ENCODE measurements at places on chromosomes 4 and X.
A peak's percentile ranks its signal among the peaks of the same experiment; 100 is the strongest.

- DNase-seq, result no peak
These were observed 217.1 kb upstream of the SMIM31 start for GRCh38 chr4:164536814-164537213.

DNA sequence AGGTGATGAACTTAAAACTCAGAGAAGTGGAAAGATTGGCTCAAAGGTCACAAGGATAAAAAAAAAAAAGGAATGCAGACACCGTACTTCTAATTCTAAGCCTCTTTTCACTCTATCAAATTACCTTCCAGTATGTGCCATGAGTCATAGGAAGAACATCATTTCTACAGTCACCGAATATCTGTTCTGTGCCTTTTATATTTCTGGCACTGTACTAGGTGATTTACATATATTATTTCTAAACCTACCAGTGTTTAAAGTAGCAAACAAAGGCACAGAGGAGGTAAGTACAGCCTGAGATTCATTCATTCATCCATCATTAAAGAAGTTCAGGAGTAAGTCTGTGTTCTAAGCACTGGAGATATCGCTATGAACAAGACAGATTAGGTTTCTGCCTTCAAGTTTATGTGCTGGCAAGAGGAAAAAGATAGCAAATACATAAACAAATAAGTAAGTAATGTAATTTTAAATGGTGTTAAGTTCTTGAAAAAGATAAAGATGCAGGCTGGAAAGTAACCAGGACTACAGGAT is 65.3 kb downstream of the PALLD start:
- no peak for DNase-seq

DNA sequence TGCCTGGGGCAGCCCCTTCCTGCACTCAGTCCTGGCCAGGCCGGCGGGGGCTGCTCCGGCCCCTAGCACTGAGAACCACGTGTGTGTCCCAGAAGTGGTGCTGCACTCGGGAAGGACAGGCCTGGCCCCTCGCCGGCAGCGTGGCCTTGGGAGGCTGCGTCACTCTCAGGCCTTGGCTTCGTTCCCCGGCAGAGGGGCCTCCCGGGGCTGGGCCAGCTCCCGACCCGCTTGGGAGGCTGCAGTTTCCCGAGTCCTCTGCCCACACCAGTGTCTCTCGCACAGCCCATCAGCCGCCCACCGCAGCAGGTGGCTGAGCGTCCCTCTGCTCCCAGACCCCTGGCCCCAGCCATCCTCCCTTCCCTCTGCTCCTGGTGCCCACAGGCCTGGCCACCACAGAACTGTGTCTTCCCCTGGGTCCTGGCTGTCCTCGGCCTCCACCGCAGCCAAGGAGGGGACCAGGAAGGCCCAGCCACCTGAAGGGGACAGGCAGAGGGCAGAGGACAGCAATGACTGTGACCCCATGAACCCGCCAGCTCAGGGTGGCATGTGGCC is 10.9 kb upstream of the CPLX1 start:
- peak; percentile 72 for DNase-seq

DNA sequence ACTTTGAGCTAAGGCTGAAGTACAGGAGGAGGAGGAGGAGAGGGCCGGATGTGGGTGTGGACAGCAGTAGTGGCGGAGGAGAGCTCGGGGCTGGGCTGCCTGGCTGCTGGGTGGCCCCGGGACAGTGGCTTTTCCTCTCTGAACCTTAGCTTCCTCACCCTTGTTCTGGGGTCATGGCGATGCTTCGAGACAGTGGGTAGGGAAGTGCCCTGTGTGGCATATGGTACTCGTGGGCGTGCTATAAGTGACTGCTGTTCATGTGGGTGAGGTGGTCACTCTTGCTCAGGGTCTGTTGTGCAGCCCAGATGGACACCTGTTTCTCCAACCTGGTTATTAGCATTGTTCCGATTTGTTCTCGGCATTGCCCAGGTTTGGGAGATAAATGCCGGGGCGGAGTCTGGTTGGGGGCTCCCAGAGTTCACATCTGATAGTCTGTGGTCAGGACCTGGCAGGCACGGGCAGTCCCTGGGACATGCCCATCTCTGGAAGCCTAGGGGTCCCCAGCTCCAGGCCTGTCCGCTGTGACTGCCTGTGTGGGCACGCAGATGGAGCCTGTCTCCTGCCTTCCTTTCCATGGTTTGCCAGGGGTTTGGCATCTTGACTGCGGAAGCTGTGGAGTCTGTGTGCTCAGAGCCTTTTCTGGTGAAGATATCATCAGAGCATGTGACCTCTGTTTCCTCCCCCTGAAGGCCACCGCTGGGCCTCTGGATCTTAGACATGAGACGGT is 4.9 kb upstream of the CPZ start:
- no peak for DNase-seq

- no peak for DNase-seq
These were observed 10.2 kb downstream of the BEND2 start for GRCh38 chrX:18210470-18210869.

DNA sequence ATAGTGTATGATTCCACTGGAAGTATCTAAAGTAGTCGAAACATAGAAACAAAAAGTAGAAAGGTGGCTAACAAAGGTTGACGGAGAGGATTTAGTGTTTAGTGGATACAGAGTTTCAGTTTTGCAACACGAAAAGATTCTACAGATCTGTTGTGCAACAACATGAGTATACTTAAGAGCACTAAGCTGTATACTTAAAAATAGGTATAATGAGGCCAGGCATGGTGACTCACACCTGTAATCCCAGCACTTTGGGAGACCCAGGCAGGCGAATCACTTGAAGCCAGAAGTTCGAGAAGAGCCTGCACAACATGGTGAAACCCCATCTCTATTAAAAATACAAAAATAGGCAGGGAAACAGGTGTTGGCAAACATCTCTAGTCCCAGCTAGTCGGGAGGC is 7.9 kb upstream of the ATRX start:
- DNase-seq, result no peak

- no peak for DNase-seq
These were observed 36.3 kb upstream of the SPINK2 start for GRCh38 chr4:56857601-56858309.

GRCh38 chr4:141006242-141006802 is 126.9 kb downstream of the RNF150 start:
- DNase-seq, result no peak

DNA sequence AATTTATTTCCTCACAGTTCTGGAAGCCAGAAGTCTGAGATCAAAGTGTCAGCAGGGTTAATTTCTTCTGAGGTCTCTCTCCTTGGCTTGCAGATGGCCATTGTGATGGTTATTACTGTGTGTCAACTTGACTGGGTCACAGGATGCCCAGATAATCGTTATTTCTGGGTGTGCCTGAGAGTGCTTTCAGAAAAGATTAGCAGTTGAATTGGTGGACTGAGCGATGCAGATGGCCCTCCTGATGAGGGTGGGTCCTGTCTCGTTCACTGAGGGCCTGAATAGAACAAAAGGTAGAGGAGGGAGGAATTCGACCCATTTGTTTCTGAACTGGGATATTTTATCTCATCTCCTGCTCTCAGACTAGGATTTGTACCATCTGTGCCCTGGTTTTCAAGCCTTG is 15.7 kb downstream of the SMIM43 start:
- DNase-seq, result no peak

GRCh38 chr4:4269331-4269731 is 20.6 kb downstream of the LYAR start:
- DNase-seq, result no peak

DNA sequence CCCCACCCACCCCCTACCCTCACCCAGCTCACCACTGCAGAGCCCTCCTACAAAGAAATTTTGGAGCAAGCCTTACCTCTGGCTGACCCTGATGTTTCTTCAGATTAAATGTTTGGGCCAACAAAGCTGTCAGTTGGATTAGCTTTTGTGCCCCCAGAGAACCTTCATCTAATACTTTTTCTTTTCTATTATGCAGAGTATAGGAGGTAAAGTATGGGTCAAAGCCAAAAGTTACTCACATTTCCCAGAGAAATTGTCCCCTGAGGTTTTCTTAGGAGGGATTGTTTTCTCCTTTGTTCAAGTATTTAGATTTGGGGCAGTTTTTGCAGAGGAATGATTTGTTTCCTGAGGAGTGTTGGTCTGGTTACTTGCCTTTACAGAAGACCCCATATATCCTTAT is 69.5 kb downstream of the AASDH start:
- DNase-seq, result no peak

DNA sequence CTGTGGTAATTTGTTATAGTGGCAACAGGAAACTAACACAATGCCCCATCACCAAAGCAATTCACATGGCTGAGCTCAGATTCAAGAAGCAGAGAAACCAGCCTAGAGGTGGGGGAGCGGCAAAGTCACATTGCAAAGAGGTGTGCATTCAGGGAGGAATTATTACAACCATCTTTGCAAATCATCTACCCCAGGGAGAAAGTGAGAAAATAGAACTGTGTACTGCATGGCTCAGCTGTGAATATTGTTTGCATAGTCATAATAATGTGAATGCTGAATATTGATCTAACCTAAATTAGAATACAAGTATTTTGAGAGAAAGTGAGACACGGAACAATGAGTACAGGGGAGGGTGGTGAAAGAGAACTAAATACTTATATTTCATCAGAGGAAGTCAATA is 387.9 kb downstream of the BCOR start:
- no peak for DNase-seq

DNA sequence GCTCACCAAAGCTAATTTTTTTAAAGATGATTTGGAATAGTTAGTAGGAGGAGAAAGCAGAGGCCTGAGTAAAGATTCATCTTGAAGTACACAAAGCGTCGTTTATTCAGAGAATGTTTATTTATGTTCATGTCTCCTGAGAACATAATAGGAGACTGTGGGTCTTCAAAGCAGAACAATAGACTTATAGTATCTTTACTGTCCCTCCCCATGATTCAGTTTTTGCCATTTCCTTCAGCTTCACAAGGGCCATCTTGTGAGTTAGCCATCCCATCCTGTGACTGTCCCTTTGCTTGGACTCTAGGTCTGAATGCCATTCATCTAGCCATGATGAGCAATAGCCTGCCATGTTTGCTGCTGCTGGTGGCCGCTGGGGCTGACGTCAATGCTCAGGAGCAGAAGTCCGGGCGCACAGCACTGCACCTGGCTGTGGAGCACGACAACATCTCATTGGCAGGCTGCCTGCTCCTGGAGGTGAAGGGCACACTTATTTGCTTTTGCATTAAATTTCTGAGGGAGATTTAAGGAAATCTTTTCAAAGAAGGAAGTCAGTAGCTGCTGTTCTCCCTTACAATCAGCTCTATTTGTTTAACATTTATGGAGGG is 105.8 kb downstream of the NFKB1 start:
- peak; percentile 75 for DNase-seq

DNA sequence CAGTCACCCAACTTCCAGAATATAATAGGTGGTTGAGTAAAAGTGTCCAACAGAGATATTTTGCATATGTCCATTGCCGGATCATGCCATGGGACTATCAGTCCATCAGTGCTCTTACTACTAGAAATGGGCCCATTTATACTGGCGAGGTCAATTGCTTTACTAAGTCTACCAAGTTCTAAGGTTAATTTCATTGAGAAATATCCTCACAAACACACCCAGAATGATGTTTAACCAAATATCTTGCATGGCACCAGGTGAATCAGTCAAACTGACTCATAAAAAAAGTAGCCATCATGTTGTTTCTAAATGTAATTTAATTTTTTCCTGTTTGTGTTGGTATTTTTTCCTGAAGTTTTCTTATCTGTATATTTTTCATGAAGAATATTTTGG is 1217.0 kb downstream of the RAPGEF2 start:
- no peak for DNase-seq

- no peak for DNase-seq
These were observed 297.7 kb upstream of the VCX3A start for GRCh38 chrX:6832619-6833018.

GRCh38 chrX:111308039-111308438 is 37.8 kb upstream of the CAPN6 start:
- no peak for DNase-seq

DNA sequence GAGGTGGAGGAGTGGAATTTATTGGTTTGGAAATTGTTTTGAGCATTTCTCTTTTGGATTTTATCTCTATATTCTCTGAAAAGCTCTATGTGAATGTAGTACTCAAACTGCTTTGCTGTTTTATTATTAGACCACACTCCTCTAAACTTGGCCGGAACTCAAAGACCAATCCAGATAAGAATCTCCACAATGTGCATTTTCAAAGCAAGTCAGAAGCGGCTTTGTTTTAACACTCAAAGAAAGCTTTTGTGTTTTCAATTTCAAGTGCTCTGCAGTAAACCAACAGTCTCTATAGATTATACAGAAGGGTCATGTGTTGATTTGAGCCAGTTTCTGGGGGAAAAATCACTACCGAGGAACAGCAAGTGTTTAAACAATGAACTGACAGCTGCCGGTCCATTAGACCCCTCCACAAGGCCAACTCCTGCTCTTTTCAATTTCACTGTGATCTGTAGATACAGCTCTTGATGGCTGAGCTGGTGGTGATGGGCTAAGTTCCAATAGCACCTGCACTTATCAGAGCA is 79.4 kb downstream of the FTHL17 start:
- DNase-seq, result no peak

- no peak for DNase-seq
These were observed 39.5 kb downstream of the HADH start for GRCh38 chr4:108029016-108029720.

- no peak for DNase-seq
These were observed 88.1 kb downstream of the TSPAN5 start for GRCh38 chr4:98570151-98570797.

- DNase-seq, result no peak
These were observed 14.7 kb upstream of the PDE6B start for GRCh38 chr4:610411-611261.

DNA sequence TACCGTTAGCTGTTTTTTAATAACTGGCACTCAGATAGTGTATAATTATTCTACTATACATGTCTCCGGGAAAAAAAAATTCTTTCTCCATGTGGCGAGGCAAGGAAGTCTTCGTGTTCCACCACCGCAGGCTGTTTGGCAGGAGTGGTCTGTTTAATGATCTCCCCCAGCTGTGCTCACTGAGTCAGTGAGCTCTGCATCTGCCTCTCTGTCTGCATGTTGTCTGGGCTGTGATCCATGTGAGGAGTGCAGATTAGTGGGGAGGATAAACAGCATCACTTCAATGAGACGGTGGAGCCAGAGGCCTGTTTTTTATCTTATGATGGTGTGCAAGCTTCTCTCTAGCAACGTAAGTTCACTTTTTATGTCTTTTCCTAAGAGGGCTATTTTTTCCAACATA is 69.8 kb downstream of the RPS3A start:
- peak; percentile 22 for DNase-seq

DNA sequence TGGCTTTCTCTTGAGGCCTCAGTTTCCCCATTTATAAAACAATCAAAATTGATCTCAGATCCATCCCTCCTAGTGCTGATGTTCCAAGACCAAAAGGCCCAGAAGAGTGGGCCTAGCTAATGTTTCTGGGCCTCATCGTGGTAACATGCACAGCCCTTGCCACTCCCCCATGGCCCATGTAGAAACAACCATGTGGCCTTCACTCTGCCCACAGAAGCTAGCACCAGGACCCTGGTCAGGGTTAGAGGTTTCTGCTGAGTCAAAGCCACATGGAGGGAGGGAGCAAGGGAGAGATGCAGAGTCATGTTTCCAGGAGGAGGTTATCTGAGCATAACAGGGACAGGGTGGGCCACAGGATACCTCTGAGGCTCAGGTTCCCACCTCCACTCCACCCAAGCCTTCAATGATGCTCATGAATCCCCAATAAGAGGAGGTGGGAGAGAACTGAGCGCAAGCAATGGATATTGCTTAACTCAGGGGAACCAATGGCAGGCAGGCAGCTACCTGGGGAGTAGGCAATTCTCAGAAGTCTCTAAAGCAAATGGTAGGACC is 16.9 kb downstream of the OTUD5 start:
- no peak for DNase-seq

All from body of pancreas (tissue), 4 donors.